ENCODE measurements at places on chromosomes 13 and 19.
A peak's percentile ranks its signal among the peaks of the same experiment; 100 is the strongest.

DNA sequence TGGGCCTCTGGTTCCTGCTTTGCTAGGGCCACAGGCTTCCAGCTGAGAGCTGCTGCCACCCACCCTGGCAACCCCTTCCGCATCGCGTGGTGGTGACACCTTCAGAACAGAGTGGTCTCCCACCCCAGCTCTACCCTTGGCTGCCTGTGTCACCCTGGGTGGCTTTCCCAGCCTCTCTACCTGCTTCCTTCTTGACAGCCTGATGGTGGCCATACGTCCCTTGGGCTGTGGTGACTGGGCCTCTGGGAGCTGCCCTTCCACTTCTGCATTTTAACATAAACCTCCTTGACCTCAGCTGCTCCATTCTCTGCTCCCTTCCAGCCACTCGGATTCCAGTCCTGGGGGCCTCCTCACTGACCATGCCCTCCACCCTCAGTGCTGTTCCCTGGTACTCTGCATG lies 17.0 kb downstream of the PAK4 start:
- DNase-seq, result no peak

GRCh38 chr13:47134939-47135489 lies 238.2 kb upstream of the HTR2A start:
- no peak for DNase-seq

DNA sequence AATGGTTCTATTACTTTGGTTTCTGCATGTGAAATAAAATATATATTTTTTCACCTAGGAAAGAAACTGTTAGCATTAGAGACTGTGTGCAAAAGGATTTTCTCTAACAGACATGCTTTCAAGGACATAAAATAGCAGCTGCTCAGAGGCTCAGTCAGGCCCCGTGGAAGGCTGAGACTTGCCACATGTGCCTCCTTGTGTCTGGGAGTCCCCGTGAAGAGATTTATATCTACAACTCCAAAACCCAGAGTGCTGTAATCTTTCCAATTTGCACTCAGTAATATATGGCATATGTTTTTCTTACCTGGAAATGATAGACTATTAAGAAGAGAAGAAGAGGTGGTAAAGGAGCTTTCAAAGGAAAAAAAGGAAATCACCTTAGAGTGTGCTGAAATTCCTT lies 371.6 kb upstream of the OBI1 start:
- no peak for DNase-seq

GRCh38 chr13:66659701-66660467 lies 570.3 kb downstream of the PCDH9 start:
- DNase-seq, result no peak

DNA sequence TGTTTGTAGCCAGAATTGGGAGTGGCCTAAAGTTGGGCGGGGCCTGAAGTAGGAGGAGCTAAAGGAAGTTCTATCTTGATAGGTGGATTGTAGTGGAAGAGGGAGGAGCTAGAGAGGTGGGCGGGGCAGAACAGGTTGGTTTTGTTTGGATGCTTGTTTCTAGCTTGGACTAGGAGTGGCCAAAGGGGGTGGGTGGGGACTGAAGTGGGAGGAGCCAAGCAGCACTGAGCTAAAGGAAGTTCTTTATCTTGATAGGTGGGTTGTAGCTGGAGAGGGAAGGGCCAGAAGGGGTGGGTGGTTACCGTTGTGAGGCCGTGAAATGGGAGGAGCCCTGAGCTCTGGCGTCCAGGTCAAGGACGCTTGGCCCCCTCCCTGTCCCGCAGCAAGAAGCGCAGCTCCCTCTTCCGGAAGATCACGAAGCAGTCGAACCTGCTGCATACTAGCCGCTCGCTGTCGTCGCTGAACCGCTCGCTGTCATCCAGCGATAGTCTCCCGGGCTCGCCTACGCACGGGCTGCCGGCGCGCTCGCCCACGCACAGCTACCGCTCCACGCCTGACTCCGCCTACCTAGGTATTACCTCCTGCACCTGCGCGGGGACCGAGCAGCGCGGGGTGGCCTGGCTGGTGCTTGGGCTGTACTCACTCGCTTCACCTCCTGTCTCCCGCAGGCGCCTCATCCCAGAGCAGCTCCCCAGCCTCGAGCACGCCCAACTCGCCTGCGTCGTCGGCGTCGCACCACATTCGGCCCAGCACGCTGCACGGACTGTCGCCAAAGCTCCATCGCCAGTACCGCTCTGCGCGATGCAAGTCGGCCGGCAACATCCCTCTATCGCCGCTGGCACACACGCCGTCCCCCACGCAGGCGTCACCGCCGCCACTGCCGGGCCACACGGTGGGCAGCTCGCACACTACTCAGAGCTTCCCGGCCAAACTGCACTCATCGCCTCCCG lies 8.0 kb downstream of the DNASE2 start:
- DNase-seq, result peak; percentile 64

DNA sequence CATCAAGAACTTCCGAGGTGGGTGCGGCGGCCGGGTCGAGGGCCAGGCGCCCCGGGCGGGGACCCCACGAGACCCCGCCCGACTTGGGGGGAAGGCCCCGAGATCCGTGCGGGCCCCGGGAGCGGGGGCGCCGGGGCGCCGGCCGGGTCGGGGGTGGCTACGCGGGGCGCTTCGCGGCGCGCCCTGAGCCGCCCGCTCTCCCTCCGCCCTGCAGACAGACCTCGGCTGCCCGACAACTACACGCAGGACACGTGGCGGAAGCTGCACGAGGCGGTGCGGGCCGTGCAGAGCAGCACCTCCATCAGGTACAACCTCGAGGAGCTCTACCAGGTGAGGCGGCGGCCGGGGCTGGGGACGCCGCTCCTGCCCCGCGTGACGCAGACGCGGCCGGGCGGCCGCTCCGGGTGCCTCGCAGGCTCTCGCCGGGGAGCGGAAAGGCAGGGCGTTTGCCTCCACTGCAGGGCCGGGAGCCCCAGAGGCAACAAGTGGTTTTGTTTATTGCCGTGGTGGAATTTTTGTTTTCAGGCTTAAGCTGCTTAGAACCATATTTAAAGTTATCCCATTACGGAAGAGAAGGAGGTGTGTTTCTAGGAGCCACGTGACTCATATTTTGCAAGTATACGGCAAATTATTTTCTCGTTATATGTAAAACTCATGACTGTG lies 477 bp downstream of the CUL4A start:
- DNase-seq, result peak; percentile 60

DNA sequence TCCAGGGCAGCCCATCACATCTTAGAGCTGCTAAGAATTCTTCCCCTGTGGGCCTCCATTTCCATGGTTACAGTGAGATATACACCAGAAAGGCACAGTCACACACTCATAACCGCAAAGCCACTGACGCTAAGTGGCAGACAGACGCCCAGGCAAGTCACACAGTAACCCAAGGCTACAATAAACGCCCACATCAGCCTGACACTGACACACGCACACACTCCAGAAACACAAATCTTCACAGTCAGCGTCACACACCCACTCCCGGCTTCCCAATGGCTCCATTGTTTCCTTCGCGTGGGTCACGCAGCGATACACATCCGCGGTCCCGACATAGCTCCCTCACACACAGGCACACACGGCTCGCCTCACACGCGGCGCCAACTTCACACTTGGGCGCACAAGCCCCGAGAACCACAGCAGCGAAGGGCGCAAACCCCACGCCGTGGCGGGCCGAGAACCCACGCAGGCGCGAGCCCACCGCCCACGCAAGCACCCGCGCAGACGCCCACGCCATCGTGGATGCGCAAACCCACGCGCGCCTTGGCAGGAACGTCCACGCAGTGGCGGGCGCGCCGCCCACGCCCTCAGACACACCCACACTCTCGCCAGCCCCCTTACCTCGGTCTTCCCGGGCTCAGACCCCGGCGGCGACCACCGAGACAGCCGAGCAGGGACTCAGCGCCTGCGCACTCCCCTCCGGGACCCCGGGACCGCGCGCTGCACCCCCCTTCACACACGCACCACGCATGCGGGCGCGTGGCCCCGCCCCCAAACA lies at the start of gene ZNF667:
ZNF667 (minus strand) TSS at position 695 of the 778 bp plus-strand sequence. CDS start 14,975 bp downstream, outside the sequence.
- peak; percentile 1 for DNase-seq

DNA sequence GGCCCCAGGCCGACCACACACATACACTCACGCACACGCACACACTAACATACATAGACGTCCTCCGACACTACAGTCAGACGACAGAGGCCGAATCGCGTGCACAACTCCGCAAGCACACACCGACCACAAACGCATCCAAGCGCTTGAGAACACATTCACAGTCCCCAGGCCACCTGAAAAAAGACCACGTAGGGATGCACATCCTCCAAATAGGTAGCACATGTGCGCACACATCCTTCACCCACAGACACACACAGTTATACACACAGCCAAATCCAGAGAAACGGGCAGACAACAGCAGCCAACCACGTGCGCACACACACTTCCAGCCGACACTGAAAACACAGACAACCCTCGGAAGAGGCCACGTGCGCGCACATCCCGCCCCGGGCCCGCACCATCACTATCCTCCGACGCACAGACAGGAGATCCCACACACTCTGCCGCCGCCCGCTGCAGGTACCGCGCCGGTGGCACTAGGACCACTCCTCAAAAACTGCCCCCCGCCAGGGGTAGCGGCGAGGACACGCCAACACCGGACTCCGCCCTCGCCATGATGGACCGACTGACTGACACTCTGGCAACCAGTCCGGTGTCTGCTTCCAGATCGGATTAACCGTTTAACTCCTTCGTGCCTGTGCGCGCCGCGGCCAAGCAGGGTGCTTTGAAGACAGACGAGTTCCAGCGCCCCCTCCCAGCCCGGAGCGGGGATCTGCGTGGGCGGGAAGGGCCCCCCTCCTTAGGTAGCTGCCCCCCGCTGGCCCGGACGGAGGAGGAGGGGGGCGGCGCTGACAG lies 493 bp upstream of the PDE4A start:
- DNase-seq, result no peak

DNA sequence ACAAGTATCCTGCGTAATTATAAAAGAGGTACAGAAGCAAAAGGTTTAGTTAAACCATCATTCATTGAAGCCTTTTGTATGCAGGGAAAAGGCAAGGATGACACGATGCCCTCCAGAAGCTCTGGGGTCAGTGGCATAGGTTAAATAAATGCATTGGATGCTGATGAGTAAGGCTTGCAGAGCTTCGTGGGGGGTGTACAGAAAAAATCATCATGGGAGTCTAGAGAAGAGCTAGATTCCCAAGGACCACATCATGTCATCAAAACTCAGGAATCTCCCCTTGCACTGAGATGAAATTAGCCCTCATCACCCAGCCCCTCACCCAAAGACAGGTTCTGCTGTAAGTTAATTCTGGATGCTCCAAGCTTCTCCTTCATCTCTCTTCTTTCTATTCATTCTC lies 8.3 kb downstream of the FPR1 start:
- no peak for DNase-seq

DNA sequence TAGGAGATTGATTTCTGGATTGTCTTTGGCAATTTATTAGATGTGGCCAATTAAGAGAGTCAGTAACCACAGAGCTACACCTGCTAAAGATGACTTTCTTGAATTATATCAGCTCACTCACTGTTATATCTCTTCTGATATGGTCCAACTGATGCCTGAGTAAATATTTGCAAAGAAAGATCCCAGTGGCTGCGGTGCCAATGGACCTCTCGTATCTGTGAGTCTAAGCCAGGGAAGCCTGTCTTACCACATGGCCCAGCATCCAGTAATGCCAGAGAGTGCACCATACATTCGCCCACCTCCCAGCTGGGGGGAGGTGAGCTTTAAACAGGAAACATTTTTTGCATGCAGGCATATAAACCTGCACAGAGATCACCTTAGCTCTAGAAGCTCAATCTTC lies 82.7 kb upstream of the SLC15A1 start:
- DNase-seq, result no peak

DNA sequence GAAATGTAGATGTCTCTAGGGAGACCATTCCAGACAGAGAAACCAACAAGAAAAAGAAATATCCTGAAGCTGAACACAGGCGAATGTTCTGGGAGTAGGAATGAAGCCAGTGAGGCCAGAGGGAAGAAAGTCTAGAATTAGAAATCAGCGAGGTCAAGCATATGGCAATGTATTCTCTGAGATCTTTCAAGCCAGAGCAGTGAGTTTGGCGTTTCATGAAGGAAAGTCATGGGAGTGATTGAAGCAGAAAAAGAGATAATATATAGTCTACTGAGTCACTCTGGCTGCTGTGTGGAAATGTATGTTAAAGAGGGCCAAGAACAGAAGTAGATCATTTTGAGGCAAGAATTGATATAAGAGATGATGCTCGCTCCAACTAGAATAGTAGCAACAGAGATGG lies 576.0 kb downstream of the PCDH17 start:
- DNase-seq, result no peak

DNA sequence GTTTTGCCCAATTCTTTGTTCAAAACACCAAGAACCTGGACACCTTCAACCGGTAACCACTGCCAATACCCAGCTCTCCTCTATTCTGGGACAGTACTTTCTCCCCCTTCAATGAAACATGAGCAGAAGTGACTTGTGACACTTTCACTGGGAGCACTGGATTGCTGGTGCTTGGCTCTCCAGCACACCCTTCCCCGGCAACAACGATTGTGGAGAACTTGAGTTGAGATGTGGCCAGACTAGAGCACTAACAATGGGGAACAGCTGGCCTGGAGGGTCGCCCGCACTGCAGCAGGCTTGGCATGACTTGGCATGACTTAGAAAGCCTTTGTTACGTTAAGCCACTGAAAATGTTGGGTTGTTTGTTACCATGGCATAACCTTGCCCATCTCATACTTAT lies 7.5 kb upstream of the B3GLCT start:
- no peak for DNase-seq

GRCh38 chr19:33603377-33603776 lies 18.4 kb upstream of the CHST8 start:
- no peak for DNase-seq

Data from stimulated activated CD4-positive, alpha-beta T cell treated with anti-CD3 and anti-CD28 coated beads, Interleukin-4, amount 100 ng/mL, for 48 hours (primary cell).